ENCODE measurements at places on chromosomes 16 and 17.
A peak's percentile ranks its signal among the peaks of the same experiment; 100 is the strongest.

- no peak for DNase-seq
Measured at GRCh38 chr17:3527896-3528295, 29.7 kb downstream of the TRPV3 start.

DNA sequence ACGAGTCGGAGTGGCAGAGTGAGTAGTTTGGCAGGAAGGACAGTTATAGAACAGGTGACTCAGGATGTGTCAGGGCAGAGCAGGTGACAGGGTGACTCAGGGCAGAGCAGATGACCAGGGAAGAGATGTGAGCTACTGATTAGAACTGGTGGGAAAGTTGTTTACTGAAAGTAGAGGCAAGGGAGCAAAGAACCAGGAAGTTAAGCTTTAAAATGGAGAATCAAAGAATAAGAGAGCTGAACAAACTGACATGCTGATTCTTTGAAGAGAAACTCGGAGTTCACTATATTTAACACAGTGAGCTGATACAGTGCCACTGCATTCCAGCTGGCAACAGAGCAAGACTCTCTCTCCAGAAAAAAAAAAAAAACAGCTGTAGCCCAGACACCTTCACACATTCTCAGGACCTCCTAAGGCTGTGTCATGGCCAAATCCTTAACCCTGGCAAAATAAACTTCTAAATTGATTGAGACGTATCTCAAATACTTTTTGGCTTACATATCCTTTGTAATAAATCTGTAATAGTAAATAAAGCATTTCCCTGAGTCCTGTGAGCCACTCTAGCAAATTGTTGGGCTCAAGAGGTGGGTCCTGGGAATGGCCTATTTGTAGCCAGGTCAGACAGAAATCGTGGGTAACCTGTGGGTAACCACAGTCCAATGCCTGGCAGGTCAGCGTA is 12.3 kb upstream of the UBE2I start:
- peak; percentile 81 for DNase-seq

DNA sequence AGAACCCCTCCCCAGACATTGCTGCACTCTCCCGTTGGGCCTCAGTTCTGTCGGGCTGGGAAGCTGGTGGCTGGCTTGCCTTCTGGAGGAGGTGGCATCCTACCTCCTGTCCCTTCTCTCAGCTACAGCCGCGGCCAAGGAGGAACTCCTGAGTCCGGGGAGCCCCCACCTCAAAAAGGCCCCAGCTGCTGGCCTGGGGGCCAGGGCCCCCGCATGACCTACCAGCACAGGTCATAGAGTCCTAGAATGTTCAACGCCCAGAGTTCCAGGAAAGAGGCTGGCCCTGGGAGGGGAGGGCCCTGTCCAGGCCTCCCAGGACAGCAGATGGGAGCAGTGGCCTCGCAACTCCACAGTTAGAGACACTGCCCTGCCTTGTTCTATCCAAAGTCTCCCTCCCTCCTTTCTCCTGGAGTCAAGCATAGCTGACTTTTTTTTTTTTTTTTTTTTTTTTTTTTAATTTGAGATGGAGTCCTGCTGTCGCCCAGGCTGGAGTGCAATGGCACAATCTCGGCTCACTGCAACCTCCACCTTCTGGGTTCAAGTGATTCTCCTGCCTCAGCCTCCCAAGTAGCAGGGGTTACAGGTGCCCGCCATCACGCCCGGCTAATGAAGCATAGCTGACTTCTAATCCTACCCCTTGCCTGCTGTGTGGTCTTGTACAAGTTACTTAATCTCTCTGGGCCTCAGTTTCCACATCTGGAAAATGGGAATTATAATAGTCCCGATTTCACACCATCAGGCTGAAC is 7.1 kb downstream of the CARHSP1 start:
- no peak for DNase-seq

- no peak for DNase-seq
Measured at GRCh38 chr17:41153856-41154255, 4.2 kb upstream of the KRTAP4-5 start.

DNA sequence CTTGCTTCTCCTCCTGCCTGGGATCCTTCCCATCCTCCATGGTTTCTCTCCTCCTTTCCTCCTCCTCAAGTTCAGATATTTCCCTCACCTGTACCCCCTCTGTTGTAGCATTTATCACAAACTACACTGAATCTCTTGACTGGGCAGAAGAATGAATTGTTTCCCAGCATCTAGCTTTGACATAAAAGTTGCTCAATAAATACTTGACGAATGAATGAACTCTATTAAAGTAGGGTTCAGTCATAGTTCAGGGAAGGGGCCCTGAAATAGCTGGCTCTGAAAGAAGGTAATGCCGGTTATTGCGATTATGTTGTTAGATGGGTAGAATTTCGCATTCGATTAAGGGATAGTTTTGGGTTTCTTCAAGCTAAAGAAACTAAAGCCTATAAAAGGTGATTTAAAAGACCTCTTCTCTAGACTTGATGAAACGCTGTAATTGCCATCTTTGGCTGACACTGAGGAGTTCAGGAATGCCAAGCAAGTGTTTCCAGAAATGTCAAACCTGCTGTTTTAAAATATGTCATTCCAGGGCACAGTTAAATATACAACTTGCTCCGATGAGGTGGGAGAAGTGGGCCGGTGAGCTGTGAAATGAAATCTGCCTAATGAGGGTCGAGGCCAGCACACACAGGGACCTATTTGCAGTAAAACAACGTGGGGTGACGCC is 1.0 kb upstream of the CPD start:
- DNase-seq: no peak

DNA sequence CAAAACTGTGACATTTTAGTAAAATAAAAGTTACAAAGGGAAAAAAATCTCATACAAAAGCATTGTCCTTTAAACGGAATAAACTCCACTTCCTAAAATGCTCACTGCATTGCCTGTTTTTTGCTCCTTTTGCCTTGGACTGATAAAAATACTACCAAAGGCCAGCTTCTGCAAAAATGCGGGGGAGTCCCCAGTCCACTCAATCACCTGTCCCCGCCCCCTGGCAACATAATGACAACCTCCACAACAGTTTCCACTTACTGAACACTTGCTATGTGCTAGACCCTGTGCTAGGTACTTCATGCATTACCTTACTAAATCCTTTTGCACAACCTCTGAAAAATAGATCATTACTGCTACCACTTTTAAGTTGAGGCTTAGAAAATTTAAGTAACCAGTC is 172.7 kb upstream of the CCL2 start:
- no peak for DNase-seq

DNA sequence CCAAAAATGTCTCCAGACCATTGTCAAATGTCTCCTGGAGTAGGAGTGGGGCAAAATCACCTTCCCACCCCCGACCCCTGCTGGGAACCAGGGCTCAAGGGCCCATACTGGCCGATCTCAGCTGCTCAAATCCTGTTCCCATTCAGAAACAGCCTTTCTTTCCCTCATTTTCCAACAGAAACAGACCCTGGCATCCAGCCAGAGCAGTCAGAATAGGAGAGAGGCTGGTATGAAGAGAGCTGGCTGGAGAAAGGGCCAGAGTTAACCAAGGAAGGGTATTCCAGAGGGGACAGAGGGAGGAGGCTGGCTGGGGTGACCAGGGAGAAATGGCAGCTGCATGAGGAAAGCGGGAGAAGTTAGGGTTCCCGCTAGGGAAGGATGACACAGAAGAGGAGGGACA is 199.1 kb downstream of the XYLT1 start:
- DNase-seq: no peak

DNA sequence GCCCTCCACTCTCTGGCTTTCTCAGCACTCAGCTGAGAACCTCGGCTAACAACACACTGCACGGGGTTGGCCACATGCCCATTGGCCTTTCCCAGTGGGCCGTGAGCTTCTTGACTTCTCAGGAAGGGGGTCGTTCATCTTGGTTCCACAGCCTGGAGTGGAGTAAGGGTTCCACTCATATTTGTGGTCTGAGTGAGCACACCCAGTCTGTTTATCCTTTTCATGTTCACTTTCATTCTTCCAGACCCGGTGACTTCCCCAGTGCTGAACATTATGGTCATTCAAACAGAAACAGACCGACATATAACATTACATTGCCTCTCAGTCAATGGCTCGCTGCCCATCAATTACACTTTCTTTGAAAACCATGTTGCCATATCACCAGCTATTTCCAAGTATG is 8.2 kb downstream of the MILR1 start:
- no peak for DNase-seq

DNA sequence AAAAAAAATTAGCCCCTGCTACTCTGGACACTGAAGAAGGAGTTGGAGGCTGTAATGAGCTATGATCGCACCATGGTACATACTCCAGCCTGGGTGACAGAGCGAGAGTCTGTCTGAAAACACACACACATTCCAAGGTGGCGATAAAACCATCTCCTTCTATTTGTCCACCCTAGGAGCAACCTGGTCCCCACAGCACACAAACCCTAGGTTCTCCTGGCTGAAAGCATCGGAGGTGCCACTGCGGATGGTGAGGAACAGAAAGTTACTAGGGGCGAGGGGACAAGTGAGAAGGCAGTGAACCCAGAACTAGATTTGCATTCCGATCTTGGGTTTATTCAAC is 1.4 kb upstream of the ECI1 start:
- no peak for DNase-seq

GRCh38 chr17:29149431-29150064 is 30.6 kb downstream of the MYO18A start:
- no peak for DNase-seq

GRCh38 chr16:23156946-23157460 is 7.8 kb upstream of the USP31 start:
- DNase-seq: no peak

DNA sequence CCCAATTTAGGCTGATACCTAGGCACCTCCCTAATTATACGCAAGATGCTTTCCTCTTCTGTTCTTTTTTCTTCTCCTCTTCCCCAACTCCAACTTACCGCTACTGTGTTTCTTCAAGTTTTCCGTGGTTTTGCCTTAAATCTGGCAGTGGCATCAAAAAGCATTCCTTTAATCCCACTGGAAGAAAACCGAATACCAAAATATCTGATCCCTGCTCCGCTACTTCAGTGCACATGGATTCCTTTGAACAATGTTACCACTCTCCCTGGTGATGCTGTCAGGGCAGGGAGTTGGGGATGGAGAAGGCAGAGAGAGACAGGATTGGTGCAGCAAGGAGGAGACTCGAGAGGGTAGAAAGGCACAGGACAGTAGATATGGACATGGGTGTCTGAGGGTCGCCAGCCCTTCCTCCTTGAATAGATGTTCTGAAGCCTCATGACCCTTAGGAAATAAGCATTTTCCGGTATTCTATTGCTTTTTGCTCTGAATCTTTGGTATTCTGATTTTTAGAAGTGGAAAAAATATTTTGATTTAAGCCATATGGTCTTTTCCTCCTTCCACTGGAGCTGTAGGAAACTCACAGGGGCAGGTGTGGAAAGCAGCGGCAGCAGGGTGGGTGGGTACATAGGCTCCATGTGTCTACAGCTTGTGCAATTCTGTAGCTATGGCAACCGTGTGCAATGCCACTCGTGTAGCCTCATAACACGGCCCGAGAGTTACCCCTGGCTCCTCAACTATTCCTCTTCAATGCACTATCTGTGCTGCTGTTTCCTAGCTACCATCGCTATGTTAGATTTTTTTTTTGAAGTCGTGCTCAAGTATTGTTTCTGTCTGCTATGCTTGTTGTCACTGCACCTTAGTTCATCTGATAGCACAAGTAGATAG is 32.3 kb upstream of the TANC2 start:
- no peak for DNase-seq

DNA sequence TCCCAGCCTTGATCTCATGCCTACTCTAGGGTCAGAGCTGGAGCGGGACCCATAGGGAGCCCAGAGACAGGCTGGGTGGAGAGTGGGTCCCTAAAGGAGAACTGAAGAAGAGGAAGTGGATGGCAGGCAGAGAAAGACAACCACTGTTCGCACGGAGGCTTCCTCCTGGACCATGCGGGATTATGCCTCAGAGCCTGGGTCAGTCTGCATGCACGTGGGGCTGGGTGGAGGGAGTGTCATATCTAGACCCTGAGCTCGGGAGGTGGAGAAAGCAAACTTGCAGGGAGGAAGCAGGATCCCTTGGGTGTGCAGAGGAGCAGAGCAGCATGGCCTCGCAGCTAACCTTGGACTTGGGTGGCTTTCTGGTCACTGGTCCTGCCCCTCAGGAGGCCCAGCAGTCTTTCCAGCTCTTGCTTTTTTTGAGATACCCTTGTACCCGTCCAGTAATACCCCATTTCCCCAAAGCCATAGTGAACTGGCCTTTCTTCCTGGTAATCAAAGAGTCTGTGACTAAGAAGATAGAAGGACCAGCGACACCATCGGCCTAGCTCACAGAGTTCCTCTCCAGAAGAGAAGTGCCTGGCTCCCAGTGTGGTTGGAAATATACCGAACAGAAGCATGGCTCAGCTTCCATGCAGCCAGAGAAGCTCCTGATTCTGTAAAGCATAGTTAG is 344.2 kb downstream of the CPPED1 start:
- no peak for DNase-seq

DNA sequence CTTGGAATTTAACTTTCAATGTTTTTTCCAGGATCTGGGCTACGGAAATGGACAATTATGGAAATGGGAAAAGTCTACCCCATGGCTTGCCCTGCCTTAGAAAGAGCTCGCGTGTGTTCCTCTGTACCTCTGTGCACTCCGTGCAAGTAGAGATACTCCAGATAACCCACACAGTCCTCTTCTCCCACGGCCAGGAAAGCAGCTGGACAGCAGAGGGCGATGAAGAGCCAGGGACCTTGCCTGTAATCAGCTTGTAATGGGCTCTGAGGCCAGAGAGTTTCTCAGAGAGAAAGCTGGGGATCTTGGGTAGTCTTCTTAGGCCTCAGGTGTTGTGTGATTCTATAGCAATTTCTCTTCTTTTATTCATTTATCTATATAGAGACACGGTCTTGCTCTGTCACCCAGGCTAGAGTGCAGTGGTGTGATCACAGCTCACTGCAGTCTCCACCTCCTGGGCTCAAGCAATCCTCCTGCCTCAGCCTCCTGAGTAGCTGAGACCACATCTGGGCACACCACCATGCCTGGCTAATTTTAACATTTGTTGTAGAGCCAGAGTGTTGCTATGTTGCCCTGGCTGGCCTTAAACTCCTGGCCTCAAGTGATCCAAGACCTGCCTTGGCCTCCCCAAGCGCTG is 2.4 kb upstream of the SOCS7 start:
- DNase-seq: no peak

- no peak for DNase-seq
Measured at GRCh38 chr16:54285414-54286089, 1.0 kb downstream of the IRX3 start.

- DNase-seq: no peak
Measured at GRCh38 chr17:49957350-49957749, 11.6 kb upstream of the DLX4 start.

All from epithelial cell of proximal tubule (primary cell).